ENCODE measurements at places on chromosomes 11 and 22. TPM values are rescaled to one million over a fixed set of nuclear protein-coding genes. Genes with fewer than 3 reads are reported as not detected.

The KBTBD3 gene
- total RNA-seq, result 9.6 TPM

The TMEM191C gene
- total RNA-seq, result 2.7 TPM

The MAPK11 gene
- 9.1 TPM for total RNA-seq

The PATL1 gene
- 13.4 TPM for total RNA-seq

The SERPING1 gene
- 573 TPM for total RNA-seq

The CD44 gene
- 658 TPM for total RNA-seq

The MCAM gene
- 222 TPM for total RNA-seq

The CHADL gene
- 4.0 TPM for total RNA-seq

The OR8J1 gene
- not detected for total RNA-seq

The NXPE2 gene
- total RNA-seq, result not detected

The IGLL1 gene
- total RNA-seq, result not detected

The SORL1 gene
- 33.4 TPM for total RNA-seq

The NLRX1 gene
- total RNA-seq, result 20.3 TPM

The TMEM121B gene
- total RNA-seq, result 0.61 TPM

The CRYBB3 gene
- not detected for total RNA-seq

The MOGAT2 gene
- total RNA-seq, result not detected

The PDGFD gene
- total RNA-seq, result 2.7 TPM

The NNMT gene
- 93.4 TPM for total RNA-seq

The KCNJ4 gene
- total RNA-seq, result not detected

The CSNK2A3 gene
- 2.6 TPM for total RNA-seq

The GLYAT gene
- not detected for total RNA-seq

The HBE1 gene
- total RNA-seq, result not detected

The USP2 gene
- total RNA-seq, result 3.4 TPM

The IFITM5 gene
- not detected for total RNA-seq

Measured in upper lobe of left lung (tissue), 6 donors.